ENCODE measurements at places on chromosomes 16 and 17.

DNA sequence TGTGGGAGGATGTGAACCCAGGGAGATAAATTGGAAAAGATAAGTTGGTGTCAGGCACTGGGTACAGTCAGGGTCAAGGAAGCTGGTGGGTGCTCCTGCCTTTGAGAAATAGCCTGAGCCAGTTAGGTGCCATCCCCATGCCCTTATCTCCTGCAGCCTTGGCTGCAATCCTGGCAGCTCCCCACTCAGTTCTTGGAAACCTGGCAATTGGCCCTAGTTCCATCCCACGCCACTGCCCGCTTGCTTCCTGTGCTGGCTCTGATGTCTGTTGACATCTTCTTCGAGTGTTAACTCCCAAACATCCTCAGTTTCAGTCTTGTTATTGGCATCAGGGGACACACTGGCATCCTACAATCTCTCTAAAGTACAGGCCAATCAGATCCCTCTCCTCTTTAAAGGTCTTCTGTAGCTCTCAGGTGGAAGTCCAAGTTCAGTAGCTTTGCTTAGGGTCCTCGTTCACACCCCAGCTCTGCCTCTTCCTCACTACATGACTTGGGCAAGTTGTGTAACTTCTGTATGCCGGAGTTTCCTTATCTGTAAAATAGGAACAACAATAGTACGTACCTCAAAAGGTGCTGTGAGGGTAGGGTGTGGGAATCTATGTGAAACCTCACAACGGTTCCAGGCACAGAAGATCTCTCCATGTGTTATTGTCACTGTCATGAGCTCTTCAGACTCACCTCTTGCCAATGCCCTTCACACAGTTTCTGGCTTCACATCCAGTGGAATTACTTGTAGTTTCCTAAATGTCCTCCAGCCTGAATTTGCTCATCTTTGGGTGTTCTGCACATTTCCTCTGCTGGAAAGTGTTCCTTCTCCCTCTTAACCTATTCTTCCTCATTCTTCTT, 13.5 kb upstream of the PRKAR1A start:
- no peak for DNase-seq

DNA sequence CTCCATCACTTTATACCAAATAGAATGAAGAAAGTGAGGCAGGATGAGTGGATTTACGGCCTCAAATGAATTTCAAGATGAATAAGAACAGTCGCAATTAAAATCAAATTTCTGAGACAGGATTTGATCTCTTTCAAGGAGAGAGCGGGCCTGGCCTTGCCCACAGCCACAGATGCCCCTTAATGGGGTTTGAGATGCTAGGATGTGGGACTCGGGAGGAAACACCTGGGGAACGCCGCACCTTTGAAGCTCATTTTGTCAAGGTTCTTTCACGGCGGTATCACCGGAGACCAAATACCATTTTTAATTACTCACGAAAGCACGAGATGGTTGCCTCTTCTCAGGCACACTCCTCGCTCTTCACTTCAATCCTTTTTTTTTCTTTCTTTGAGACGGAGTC, 178.1 kb upstream of the SDK2 start:
- no peak for DNase-seq

- no peak for DNase-seq
These were observed 17.3 kb downstream of the BAHCC1 start for GRCh38 chr17:81412490-81413093.

DNA sequence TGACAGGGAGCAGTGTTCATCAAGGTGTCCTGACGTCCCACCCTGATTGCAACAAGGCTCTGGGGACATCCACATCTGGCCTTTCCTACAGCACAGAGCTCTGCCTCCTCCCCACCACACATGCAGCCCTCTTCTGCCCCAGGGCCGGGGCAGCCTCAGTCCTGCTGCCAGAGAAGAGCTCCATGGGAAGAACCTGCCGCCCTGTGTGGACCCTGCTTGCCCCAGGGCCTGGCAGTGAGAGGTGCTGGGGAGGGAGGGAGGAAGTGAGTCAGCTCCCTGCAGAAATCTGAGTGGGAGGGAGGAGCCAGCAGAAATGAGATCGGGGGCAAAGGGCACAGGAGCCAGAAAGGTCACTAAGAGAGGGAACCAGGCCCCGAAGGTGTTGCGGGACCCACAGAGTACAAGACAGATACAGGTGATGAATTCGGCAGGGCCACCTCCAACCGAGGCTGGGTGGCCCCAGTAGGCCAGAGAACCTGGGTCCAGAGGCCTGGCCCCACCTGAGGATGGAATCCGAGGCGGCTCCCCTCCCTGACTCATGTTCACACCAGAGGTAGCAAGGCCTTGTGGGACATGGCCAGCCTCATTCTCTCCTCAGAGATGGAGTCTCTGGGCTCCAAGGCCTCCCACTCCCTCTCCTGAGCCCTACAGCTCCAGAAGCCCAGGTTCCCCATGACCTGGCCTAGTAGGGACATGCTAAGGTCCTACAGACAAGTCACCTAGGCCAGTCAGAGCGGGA, 24.8 kb downstream of the MYO18A start:
- no peak for DNase-seq

DNA sequence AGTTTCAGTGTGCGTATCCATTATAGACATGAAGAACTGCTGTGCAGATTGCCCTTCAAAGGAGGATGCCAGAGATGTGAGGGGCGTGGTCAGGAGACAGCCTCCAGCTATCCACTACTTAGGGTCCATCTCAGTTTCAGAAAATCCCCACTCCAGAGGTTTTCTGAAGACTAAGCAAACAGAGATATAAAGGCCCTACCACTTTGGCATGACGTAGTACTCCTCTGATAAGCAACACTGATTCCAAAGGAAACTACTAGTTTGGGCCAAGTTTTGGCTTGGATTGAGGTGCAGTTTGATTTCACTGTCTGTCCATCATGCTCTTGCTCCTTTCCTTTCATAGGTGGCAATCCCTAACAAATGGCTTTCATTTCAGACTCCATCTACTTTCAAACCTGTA, 228.7 kb downstream of the CDH8 start:
- DNase-seq = no peak

DNA sequence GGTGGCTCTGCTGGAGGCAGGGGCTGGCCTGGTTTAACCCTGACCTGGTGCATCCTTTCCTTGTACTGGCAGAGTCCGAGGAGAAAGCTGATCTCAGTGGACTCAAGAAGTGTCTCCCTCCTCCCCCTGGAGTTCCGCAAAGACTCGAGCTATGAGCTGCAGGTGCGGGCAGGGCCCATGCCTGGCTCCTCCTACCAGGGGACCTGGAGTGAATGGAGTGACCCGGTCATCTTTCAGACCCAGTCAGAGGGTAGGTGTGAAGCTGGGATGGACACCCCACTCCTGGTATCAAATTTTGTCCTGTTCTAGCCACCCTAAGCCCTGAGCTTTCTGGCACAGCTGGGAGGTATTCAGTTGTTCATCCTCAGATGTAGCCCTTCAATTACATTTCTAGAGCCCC, 42.5 kb downstream of the IL21R start:
- no peak for DNase-seq

DNA sequence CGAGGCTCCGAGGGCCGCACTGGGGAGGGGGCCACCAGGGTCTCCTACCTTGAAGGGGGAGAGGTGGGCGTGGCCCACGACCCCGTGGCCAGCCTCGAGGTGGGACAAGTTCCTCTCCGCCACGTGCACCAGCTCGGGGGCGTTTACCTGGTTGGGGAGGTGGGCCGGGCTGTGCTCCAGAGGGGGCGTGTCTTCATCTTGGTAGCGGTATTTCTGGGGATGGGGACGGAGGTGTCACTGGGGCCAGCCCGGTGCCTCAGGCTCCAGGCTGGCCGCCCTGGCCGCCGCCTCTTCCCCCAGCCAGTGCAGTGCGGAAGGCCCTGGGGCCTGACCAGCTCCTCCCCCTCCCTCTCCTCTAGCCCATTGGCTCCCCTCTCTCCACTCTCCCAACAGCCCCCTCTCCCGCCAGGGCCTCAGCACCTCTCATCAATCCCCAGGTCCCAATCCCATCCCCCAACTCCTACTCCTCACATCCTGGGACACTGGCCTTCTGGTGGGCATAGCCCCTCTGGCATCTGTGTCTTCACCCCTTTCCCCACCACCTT, 11.5 kb downstream of the DLG4 start:
- DNase-seq = no peak

DNA sequence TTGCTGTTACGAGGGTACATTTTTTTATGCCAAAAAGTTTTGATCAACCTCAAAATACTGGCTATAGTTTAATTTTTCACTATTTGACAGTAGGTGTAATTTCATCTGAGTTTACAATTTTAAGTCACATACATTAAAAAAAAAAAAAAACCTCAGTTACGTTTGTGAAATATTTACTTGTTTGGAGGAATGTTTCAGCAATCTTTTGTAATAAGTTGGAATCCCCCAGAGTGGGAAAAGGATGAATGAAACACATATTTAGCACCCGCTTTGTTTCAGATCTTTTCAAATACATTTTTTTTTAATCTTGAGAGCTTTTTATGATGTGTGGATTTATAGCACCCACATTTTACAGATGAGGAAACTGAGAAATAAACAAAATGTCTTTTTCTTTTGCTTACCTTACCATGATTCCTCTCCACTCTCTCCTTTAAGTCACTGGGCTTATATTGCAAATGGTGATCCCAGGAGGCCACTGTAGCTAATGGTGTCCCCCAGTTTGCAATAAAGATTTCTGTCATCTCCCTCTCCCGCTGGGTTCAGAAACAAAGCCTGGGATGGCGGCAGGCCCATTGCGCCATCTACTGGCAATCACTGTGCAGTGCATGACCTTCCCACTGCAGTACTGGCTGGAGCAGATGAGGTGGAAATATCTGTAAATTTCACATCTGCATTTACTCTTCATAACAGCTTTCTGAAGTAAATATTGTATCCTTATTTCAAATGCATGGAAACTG, 27.7 kb downstream of the TBC1D3B start:
- peak; percentile 35 for DNase-seq

DNA sequence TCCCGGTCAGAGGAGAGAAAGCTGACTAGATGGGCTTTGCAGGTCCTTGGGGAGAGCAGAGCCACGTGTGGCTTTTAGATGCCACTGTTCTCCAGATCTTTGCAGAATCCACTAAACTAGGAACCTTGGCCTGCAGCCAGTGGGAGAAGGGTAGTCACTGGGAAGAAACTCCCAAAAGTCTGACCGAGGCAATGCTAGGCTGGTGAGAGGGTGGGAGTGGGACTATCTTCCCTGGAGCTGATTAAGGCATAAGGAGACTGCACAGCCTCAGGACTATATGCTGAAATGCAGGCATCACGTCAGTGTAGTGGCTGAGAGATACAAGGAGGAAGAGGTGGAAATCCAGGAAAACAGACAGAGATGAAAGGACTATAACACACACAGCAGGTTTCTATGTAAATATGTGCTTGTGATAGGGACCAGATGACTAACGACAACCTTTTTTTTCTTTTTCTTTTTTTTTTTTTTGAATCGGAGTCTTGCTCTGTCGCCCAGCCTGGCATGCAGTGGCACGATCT, 2.2 kb upstream of the GSDMA start:
- no peak for DNase-seq

DNA sequence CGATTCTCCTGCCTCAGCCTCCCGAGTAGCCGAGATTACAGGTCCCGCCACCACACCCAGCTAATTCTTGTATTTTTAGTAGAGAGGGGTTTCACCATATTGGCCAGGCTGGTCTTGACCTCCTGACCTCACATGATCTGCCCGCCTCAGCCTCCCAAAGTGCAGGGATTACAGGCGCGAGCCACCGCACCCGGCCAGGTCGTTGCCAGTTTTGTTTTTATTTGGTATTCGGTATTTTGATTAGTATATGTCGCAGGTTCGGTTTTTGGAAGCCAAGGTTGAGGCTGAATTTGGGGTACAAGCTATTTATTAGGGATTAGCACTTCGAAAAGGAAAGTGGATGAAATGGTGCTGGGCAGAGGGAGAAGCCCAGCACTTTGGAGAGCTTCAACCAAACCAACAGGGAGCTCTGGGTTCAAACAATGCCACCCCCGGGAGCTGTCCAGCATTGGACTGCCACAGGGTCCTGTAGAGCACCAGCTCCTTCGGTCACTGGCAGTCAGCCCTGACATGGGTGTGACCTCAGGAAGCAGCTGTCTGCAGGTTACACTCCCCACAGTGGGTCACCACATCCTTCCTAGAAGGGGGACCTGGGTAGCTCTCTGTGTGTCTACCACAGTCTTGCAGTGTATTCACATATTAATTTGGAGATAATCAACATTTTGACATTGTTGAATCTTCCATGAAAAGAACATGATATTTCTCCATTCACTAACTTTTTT, 1.5 kb upstream of the CLEC10A start:
- DNase-seq = no peak

GRCh38 chr16:2223942-2224486, 623 bp downstream of the E4F1 start:
- DNase-seq = no peak

- no peak for DNase-seq
These were observed 6.9 kb upstream of the SLC13A2 start for GRCh38 chr17:28466521-28467048.

DNA sequence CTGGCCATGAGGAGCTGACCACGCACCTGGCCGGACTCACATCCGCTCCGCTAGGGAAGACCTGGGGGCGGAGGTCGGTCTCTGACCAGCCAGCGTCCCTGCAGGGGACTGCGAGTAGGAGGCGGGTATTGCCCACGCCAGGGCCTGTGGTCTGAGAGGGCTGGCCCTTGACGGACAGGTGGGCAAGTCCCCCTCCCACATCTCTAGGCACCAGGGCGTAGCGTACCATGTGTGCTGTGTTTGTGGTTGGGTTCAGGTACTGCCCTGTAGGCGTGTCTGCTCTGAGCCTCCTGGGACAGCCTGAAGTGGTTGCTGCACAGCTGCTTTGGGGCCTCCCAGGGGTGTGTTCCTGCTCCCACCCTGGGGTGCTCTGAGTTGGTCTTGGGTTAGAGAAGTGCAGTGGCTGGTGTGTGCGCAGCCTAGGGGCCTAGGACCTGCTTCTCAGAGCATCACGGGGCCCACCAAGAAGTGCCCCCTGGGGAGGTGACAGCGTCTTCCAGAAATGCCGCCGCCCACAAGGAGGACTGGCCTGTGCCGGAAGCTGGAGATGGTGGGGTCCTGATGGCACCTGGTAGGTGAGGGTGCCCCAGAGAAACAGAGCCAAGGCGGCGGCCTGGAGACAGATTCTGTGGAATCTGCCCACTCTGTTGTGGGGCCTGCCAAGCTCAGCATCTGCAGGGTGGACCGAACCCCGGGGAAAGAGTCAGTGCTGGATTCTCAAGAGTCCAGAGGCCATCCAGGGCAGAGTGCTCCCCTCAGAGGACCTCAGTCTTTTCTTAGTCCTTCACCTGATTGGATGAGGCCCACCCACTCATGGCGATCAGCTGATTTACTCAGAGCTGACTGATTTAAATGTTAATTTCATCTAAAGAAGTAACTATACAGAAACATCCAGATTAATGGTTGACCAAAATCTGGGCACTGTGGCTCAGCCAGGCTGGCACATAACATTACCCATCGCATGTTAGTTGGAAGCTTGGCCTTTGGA, 48.3 kb downstream of the WDR45B start:
- DNase-seq = no peak

- DNase-seq = no peak
These were observed 1.4 kb downstream of the SOST start for GRCh38 chr17:43757171-43757660.

DNA sequence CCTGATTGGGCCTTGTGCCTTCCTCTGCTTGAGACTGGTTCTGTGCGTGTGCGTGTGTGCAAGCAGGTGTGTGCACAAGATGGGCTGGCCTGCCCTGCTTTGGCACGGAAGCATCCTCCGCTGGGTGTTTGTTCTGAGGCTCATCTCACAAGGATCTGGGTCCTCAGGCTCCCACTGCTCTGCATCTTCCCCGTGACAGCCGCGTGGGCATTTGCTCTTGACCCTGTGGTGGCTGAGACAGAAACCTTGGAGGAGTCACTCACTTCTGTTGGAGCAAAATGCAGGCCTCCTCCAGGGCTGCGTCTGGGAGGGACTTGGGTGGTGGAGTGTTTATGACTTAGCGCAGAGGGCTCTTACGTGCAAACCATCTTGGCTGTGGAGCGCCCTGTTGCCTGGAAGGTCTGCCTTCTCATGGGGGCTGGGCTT, 119.2 kb downstream of the RPTOR start:
- no peak for DNase-seq
